ENCODE measurements at places on chromosomes 12 and 14.
A peak's percentile ranks its signal among the peaks of the same experiment; 100 is the strongest.

DNA sequence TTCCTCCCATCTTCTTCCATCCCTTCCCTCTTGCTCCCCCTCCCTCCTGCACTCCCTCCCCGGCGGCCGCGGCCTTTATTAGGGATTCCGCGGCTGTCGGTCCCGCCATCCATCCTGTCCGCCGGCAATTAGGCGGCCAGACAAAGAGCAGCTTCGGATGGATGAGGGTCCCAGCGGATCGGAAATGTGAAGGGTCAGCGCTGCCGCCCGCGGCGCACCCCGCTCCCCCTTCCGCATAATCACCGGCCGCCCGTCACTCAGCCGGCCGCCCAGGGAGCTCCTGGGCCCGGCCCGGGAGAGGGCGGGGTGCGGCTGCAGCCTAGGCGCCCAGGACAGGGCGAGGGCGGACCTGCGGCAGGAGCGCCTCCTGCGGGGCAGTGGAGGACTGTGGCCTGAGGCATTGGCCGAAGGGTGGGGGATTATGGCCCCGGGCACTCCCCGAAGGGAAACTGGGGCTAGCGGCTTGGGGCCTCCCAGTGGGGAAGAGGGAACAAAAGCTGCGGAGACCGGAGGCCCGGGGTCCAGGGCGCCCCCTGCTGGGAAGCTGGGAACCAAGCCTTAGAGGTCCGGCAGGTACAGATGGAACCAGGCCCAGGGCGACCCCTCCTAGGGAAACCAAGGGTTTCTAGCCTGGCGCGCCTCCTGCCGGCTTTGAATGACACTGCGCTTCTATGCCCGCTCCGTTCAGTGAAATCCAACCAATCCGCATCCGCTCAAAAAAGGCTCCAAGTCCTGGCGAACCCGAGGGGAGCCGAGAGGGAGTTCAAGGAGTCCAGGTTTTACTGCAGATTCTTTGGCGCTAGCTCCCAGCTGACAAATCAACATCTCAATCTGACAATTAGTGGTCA, 4.4 kb upstream of the DNAJC22 start:
- peak; percentile 37 for DNase-seq

GRCh38 chr12:51590347-51591015, 552 bp upstream of the SCN8A start:
- peak; percentile 53 for DNase-seq

DNA sequence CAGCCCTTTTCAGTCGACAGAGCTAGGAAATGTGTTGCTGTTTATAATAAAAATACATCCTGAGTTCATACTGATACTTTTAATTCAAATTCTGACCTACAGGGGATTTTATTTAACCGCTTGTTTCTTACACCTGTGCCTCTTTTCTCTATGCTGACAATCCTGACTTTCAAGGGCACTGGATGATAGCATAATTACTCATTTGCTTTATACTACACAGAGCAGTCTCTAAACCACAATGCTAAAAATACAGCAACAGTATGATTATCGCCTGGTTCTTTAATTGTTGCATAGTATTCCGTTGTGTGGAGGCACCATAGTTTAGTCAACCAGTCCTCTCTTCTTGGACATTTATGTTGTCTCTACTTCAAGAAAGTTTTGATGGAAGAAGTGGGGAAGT, 372.9 kb downstream of the DPF3 start:
- DNase-seq, result no peak

- DNase-seq, result no peak
These were observed 6.0 kb downstream of the CDKN1B start for GRCh38 chr12:12723149-12723680.

GRCh38 chr12:27931390-27931789, 41.1 kb downstream of the PTHLH start:
- no peak for DNase-seq

DNA sequence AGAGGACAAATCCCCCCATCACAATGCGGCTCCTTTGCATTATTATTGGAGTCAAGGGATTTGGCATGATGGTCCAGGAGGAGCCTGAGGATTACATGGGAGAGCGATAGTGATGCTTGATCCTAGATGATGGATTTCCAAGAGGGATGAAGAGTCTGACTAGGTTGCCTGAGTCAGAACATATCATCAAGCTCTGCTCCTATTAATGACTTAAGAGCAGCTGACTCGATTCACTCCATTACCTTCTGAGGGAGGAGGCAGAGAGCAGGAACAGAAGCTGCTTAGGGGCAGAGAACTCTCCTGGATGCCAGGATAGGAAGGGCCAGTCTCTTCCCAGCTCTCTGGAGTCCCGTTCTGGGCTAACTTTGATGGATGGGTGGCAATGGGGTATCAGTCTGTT, 54.0 kb upstream of the CISTR start:
- DNase-seq, result no peak

GRCh38 chr12:132319991-132320570, 9.3 kb downstream of the GALNT9 start:
- no peak for DNase-seq

DNA sequence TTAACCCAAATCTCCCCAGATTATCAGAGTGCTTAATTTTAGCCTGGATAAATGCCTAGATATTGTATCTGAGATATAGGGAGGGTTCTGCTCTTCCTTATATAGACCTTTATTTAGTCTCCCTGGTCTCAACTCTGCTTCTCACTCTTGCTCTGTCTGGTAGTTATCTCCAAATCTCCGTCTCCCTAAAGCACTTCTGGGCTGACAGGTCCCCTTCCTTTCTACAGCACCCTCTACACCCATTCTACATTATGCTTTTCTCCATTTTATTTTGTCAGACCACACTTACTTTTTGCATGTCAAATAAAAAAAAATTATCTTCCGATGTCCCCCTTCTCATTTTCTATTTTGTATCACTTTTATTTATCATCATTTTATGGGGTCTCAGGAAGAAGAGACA, 2.0 kb upstream of the ERC1 start:
- DNase-seq, result no peak

DNA sequence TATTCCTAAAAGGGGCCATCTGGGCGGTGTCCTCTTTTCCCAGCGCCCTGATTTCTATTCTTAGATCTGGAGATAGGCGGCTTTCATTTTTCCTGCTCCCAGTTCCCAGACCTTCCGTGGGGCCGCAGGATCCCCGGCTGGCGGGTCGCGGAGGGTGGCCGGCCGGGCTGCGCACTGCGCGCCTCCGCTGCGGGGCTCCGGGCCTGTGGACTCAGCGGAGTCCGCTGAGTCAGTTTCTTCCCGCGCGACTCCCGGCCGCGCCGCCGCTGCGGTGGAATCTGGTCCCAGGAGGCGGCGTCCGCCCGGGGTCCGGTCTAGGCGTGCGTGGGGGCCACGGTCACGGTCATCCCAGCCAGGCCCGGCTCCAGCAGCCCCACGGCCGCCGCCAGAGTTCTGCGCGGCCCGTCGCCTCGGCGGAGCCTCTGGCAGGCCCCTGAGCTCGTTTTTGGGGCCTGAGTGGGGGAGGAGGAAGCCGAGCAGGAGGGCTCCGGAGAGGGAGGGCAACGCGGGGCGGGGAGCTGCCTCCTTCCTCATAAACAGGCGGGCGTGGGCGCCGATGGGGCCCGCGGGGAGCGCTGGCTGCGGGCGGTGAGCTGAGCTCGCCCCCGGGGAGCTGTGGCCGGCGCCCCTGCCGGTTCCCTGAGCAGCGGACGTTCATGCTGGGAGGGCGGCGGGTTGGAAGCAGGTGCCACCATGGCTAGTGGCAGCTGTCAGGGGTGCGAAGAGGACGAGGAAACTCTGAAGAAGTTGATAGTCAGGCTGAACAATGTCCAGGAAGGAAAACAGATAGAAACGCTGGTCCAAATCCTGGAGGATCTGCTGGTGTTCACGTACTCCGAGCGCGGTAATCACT, at the start of gene LRRK2:
LRRK2 (plus strand) TSS at position 559 of the 853 bp plus-strand sequence; CDS start at position 694, 135 bp downstream.
- peak; percentile 84 for DNase-seq

GRCh38 chr12:3820122-3820521, 53.1 kb downstream of the PARP11 start:
- DNase-seq, result peak; percentile 4

- DNase-seq, result no peak
These were observed 30.6 kb upstream of the ULK1 start for GRCh38 chr12:131863711-131864396.

- DNase-seq, result no peak
These were observed 17.2 kb upstream of the AKAP5 start for GRCh38 chr14:64447876-64448670.

- no peak for DNase-seq
These were observed 181.0 kb upstream of the TBX3 start for GRCh38 chr12:114864837-114865551.

- no peak for DNase-seq
These were observed 154.9 kb upstream of the PLEKHG7 start for GRCh38 chr12:92547906-92548305.

DNA sequence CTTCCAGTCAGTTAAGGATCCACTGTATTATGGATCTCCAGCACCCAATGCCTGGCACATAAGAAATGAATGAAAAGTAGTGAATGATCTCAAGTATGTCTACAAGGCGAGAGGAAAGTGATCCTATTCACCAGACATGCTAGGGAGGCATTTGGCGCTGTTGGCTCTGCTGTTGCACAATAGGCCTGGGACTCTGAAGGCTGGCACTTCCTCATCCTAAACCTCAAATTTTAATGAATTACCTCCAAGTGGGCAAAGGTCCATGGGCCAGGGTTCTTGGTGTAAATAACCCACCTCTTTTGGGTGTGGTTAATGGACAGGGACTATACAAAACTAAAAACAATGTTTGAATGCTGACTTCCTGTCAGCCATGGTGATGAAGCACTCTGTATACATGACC, 173.4 kb upstream of the PZP start:
- no peak for DNase-seq

- DNase-seq, result no peak
These were observed 57.1 kb downstream of the CCNK start for GRCh38 chr14:99538275-99538674.
